ENCODE measurements at places on chromosomes 3 and 15. TPM values are rescaled to one million over a fixed set of nuclear protein-coding genes. Genes with fewer than 3 reads are reported as not detected.
A peak's percentile ranks its signal among the peaks of the same experiment; 100 is the strongest.

DNA sequence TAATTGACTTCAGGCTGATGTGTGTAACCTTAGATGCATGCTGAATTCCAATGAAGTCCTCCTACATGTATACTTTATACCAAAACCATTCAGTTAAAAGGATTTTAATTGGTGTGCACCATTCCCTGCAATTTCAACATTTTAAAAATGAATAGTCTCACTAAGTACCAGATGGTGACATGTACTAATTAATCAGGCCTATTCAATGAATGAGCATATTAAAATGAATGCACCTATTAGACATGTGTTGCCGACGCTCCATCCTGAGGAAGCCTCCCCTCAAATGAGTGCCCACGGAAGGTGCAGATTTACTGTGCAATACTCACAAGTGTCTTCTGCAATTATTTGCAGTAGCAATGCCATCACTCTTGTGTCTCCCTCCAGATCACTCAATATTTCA, 124.7 kb upstream of the TSPAN3 start:
- no peak overlapping the region for H3K4me3 ChIP-seq
- no peaks in the 10 kb centered on the region for H3K27me3 ChIP-seq
- peaks cover 16% of the 10 kb centered on the region for H3K4me1 ChIP-seq
- no peak for DNase-seq
- peaks cover 6% of the 10 kb centered on the region for H3K36me3 ChIP-seq

GRCh38 chr15:62362608-62363007, 197.5 kb upstream of the C2CD4B start:
- H3K4me3 ChIP-seq, result no peak overlapping the region
- DNase-seq, result no peak
- H3K36me3 ChIP-seq, result no peaks in the 10 kb centered on the region
- H3K27me3 ChIP-seq, result no peaks in the 10 kb centered on the region
- no peaks in the 10 kb centered on the region for H3K4me1 ChIP-seq

SUCNR1 gene
- total RNA-seq, result not detected

BUB1B gene
- total RNA-seq, result 192 TPM

GRCh38 chr3:106683953-106684620, 693.2 kb upstream of the CCDC54 start:
- 0 out of 2 replicates have a peak, but pooled peaks cover 3% of the 10 kb centered on the region for H3K4me1 ChIP-seq
- no peak overlapping the region for H3K4me3 ChIP-seq
- H3K36me3 ChIP-seq, result no peaks in the 10 kb centered on the region
- no peak for DNase-seq
- H3K27me3 ChIP-seq, result no peaks in the 10 kb centered on the region

GRCh38 chr15:31004220-31004733, 12.8 kb upstream of the MTMR10 start:
- peaks cover 18% of the 10 kb centered on the region for H3K4me1 ChIP-seq
- peak; percentile 34 for DNase-seq
- no peaks in the 10 kb centered on the region for H3K36me3 ChIP-seq
- H3K4me3 ChIP-seq, result no peak overlapping the region

DNA sequence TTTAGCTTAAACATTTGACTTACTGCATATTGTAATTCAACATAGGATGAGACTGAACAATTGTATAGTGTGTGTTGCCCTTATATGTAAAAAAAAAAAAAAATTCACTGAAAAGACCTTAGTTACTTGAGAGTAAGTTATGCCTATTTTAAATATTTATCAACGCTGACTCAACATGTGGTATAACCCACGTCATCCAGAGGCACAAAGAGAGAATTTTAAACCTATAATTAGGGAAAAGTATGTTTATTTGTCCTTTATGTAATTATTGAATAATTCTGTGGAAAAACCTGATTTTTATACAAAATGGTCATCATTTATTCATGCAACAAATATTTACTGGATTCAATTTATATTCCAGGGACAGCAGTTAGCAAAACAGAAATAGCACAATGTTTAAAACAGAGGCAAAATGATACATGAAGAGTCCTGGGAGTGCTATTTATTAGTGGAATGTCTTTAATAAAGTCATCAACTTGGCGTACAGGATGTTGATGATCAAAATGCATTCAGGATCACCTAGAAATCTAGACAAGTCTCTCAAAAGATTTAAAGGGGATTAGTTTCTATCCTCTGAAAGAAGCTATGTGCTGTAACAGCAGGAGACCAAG, 223.7 kb downstream of the PCCB start:
- H3K36me3 ChIP-seq, result peaks cover 49% of the 10 kb centered on the region
- H3K27me3 ChIP-seq, result no peaks in the 10 kb centered on the region
- H3K4me3 ChIP-seq, result no peak overlapping the region

- H3K27ac ChIP-seq, result no peak overlapping the region
- no peak overlapping the region for H3K4me3 ChIP-seq
- no peaks in the 10 kb centered on the region for H3K27me3 ChIP-seq
- no peaks in the 10 kb centered on the region for H3K36me3 ChIP-seq
- DNase-seq, result no peak
Measured at GRCh38 chr3:4748127-4748526, 231.1 kb upstream of the BHLHE40 start.

GRCh38 chr15:66923438-66923881, 141.9 kb upstream of the SMAD3 start:
- peak; percentile 82 for DNase-seq
- peaks cover 12% of the 10 kb centered on the region for H3K4me1 ChIP-seq
- H3K36me3 ChIP-seq, result no peaks in the 10 kb centered on the region
- no peak overlapping the region for H3K27ac ChIP-seq
